ENCODE measurements at places on chromosomes 3 and 15. TPM values are rescaled to one million over a fixed set of nuclear protein-coding genes. Genes with fewer than 3 reads are reported as not detected.

ARL14 gene
- 0.14 TPM for total RNA-seq

STAC gene
- total RNA-seq = 0.14 TPM

KY gene
- total RNA-seq = 0.43 TPM

PAQR5 gene
- 4.8 TPM for total RNA-seq

STRIT1 gene
- total RNA-seq = not detected

NECTIN3 gene
- 163 TPM for total RNA-seq

All from placental pericyte (primary cell).